ENCODE measurements at places on chromosomes 12 and 14. TPM values are rescaled to one million over a fixed set of nuclear protein-coding genes. Genes with fewer than 3 reads are reported as not detected.

- DNase-seq = no peak
These were observed 207.9 kb downstream of the BMP4 start for GRCh38 chr14:53748691-53749090.

DNA sequence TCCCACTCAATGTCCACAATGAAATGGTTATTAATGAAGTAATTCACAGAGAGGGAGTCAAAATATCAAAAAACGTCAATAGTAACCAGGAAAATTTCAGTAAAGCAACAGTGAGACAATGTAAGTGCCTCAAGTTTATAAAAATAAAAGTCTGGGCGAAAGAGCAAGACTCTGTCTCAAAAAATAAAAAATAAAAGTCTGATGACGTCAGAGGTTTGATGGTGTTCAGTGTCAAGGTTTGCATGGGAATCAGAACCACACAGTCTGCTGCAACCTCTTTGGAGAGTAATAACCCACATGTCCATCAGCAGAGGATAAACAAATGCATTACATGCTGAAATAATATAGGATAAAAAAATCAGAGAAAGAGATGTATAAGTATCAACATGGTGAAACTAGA is 152.4 kb downstream of the ASCL1 start:
- DNase-seq = no peak

GRCh38 chr14:87878959-87879358 is 114.0 kb downstream of the GALC start:
- DNase-seq = no peak

DNA sequence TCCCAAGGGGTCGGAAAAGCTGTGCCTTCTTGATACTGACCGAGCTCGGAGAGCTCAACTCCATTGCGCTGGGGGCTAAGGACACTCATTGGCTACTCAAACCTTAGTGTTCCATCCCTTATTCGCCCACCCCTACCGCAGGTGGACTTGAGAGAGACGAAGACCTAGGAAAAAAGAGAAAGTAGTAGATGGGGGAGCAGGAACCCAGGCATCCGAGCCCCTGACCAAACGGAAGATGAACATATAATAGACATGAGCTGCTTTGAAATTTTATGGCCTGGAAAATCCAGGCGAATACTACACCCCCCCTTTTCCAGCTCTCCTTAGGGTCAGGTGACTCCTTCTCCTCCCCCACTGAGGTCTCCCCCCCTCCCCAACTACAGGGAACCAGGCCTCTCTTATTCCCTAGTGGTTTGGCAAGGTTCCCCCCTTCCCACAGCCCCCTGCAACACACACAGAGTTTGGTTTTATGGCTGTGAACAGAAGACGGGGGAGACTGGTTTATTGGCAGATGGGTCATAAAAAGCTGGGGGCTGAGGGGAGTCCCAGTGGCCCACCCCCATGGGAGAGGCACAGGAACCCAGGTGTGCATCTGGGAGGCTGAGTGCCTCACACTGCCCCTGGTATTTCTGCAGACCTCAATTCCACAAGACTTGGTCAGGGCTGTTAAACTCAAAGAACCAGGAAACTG is 1.6 kb downstream of the GDF11 start:
- DNase-seq = peak; percentile 25

- DNase-seq = no peak
These were observed 296.5 kb upstream of the TMEM132C start for GRCh38 chr12:127970491-127970890.

- no peak for DNase-seq
These were observed 9.3 kb downstream of the PEBP1 start for GRCh38 chr12:118145113-118145797.

Gene TAS2R14
- 0.59 TPM for polyA plus RNA-seq

Gene LTB4R
- polyA plus RNA-seq = 6.2 TPM
